Hindlimb muscle (tissue), 1 donor: ENCODE measurements at places on chromosomes 2 and 18.

GRCh38 chr18:50307400-50307737 is 19.9 kb upstream of the CXXC1 start:
- no peak for DNase-seq

GRCh38 chr2:19673213-19673791 is 228.5 kb downstream of the TTC32 start:
- no peak for DNase-seq

DNA sequence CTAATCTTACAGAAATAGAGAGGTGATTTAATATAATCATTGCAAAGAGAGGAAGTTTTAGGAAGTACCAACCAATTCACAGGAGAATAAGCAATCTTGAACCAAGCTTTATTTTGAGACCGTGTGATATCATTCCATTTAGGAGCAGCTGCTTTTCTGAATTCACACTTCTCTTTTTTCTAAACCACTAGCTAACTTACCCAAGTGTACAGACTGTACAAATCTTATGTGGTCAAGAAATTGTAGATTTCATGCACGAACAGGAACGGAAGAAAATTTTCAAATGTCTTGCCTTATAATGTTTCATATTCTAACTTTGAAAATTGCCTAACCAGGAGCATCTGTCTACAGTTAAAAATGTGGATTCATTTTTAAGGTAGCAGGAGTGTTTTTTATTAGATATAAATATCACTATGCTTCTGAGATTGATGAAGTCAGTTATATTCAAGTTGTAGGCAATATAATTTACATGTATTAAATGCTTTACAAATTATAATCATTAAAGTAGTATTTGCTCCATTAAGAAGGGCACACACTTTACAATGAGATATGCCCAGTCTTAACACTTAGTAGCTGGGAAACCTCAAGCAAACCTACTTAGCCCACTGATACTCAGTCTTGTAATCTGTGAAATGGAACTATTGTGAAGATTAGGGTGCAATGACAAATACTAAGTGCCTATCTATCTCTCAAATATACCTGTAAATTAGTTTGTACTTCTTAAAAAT is 302.2 kb upstream of the STON1 start:
- no peak for DNase-seq

GRCh38 chr2:142321706-142322280 is 191.0 kb upstream of the LRP1B start:
- no peak for DNase-seq

DNA sequence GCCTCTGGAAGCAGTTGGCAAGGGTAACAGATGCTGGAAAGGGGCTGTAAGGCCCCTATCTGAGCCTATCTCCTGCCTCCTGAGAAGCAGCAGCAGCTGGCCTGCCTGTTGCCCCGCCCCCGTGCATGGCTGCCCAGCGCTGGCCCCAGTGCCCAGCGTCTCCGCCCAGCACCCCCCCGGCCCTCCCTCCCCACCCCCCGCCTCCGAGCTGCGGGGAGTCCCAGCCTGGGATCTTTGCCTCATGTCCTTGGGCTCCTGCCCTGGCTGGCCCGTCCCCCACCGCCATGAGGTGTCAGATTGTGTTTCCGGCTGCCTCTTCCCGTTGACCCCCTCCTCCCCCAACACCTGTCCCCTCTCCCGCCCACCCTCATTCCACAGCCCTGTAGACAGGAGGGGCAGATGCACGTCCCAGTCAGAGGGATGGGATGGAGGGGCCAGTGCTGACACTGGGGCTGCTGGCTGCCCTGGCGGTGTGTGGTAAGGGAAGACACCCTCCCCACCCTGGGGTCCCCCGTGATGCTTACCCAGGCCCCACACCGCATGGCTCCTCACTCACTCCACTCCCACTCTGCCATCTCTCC is at the start of gene CHRND:
Gene CHRND (plus strand): TSS at position 370 of the 581 bp plus-strand sequence. CDS start 56 bp downstream, at position 426.
- peak; percentile 69 for DNase-seq

- no peak for DNase-seq
Measured at GRCh38 chr18:72409903-72410302, 134.2 kb downstream of the CBLN2 start.

- DNase-seq = no peak
Measured at GRCh38 chr2:122737429-122738077, 982.1 kb downstream of the TSN start.

DNA sequence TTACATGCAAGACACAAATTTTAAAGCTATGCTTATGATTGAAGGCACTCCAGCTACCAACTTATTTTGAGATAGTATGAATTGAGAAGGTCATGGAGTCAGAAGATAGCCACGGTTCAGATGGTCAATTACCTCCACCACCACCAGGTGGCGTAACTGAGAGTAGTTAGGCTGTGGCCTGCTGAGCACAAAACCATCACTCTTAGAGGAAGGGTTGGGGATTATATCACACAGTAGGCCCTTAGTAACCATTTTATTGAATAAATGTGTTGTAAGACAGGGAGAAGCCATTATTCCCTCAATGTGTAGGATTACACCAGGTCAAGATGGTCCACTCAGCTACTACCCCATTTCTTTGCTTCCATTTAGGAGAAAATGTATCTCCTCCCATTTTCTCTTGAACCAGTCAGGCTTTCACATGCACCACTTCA is 18.8 kb downstream of the KLHL41 start:
- DNase-seq = no peak

GRCh38 chr2:34242763-34243123 is 643.6 kb upstream of the FAM98A start:
- DNase-seq = no peak
